ENCODE measurements at places on chromosomes 16 and 17. TPM values are rescaled to one million over a fixed set of nuclear protein-coding genes. Genes with fewer than 3 reads are reported as not detected.

GRCh38 chr17:79034931-79035485, 11.0 kb downstream of the C1QTNF1 start:
- no peak for DNase-seq

DNA sequence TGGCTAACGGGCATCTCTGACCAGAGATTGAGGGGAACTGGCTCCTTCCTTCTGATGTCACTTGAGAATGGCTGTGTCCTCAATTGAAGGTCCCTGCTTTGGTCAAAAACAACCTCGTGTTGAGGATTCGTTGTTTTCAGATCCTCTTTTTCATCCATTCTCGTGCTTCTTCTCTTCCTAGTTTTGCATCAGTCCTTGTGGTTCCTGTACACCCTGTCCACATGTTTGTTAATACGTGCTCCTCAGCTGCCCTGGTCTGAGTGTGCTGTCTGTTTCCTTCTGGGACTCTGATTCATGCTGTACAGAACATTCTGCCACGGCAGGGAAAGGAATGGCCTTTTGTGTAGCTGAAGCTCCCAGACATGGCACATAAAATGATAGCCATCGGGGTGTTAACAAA, 863.2 kb upstream of the GOT2 start:
- DNase-seq, result no peak

DNA sequence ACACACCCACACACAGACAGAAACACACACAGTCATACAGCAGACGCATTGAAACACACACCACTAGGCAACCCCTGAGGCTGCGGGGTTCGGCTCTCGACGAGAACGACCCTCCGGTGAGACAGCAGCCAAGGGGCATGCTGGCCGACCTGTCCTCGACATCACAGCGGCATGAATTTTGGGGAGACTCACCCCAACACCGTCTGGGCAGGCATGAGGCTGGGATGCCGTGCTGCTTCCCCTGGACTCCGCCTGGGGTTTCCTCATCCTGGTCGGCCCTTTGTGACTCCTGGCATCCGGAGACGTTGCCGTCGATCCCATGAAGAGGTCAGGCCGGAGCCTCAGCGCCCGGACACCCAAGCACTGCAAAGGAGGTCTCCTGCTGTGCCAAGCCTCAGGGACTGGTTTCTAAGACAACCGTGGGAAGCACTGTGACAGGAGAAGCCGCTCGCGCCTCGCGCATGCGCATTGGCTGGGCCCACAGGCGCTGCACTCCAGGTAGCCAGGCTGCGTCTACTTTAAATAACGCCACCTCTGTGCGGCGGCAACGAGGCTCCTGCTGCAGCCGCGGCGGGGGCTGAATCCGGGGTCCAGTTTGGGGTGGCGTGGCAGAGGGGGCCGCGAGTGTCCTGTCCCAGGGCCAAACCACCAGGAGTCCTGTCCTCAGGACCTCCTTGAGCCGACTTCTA, 13.8 kb upstream of the KCNJ18 start:
- DNase-seq, result peak; percentile 39

GRCh38 chr17:5410594-5411272, 8.7 kb downstream of the NUP88 start:
- DNase-seq, result no peak

DNA sequence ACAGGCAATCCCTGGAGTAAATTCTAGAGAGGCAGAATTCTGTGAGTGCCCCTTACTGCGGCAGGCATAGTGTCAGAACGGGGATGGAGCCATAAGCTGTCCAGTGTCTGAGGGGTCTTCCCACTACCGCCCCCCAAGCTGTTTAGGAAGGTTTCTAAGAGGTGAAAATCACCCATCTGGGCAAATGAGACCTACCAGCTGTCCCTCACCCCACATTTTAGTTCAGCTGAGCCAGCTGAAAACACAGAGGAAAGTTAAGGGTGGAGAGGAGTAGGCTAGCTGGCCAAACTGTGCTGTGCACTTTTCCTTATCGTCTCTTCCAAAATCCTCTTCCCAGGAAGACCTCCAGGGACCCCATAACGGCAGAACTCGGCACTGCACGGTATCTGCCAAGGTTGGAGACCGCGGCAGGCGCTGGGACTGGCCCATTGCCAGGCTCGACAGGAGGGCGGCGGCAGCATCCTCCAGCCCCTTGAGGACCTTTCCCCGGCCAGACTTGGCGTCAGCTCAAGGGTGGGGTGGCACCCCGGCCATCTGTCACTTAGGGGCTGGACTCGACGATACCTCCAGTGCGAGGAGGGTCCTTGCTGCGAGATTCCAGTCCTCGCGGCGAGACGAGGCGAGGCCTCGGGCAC, 955 bp downstream of the ACLY start:
- DNase-seq, result peak; percentile 71

- DNase-seq, result peak; percentile 87
Measured at GRCh38 chr17:3802461-3803307, 1.7 kb upstream of the ITGAE start.

DNA sequence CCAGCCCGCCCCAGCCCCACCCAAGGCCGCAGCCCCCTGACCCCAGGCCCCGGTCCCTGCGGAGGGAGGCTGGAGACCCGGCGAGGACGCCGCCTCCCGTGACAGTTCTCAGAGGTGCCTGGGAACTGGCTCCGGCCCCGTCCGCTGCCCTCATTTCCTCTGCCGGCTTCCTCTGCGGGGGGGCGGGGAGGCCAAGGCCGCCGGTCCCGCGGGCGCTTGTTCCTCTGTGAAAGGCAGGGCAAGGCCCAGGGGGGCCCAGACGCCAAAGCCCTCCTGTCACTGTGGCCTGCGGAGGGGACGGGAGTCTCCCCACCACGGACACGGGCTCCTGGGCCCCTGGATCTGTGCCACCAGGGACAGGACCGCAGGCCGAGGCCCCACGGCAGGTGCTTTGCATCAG, 5.0 kb upstream of the PVALEF start:
- DNase-seq, result no peak

Gene SULT1A4
- 8.3 TPM for total RNA-seq

DNA sequence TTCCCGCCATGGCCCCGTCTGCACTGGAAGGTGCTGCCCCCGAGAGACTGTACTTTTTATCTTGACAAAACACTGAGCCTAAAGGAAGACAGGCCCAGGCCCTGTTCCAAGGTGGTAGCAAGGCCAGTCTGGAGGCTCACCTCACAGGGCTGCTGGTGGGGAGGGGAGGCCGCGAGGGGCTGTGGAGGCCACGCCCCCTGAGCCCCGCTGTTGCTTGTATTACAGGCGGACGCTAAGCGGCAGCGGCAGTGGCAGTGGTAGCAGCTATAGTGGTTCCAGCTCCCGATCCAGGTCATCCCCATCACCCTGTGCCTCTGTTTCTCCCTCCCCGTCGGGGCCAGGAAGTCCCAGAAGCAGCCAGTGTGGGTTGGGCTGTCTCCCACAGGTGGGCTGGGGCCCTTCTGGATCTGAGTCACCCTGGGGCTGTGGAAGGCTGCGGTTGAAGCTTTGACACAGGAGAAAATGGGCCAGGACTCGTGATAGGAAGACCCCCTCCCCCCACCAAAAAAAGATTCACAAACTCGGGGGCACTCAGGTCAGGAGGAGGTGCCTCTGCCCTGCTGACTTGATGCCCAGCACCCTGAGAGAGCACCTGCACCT, 13.3 kb upstream of the IL17C start:
- no peak for DNase-seq

DNA sequence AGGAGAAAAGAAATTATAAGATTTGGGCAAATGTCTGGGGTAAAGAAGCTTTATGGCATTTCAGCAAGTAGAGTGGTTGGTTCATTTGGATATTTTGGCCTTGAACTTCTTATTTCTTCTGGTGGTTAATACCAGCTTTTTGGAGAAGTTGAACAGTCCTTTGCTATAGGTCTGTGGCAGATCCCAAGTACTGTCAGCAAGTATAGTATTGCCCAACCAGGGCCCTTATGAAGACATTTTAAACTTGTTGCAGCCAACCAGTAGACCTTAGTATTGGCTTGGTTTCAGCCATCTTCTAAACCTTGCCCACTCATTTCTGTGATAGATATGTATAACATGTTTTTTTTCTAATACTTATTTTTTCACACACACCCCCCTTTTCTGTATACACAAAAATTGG, 2.2 kb downstream of the SP2 start:
- DNase-seq, result no peak

Gene HOXB5
- 0.55 TPM for total RNA-seq

DNA sequence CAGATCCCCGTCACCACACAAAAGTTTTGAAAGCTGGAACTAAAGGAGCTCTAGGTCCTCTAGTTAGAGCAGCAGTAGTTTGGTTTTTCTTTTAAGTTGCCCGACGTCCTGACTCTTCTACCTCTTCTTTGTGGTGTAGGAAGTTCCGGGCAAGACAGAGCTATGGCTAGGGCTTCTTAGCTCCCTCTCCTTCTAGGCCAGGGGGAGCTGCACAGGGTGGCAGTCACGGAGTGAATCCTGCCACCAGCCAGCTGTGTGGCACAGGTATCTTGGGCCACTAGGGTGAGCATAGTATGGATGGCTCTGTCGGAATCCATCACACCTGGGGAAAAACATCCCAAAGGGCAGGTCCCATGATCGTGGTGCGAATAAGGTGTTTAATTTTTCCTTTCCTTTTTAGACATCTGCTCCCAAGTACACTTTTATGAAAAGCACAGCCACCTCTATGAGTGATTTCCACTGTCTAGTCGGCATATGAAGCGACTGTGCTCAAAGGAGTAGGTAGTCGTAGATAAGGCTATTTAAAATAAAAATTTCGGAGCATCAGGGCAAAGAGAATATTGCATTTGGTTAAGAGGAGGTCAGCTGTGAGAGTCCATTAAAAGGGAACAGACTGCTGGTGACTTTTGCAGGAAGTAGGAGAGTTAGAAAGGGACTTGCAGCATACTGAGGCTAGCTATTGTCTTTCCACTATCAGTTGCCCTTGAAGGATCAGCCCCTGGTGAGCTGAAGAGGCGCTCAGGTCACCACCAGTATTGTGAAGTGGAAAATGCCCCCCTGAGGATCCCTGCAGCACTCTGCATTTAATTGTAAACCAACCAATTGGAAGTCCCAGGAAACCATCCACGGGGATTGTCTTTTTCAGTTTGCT, 2.1 kb downstream of the PRKCA start:
- no peak for DNase-seq

- DNase-seq, result no peak
Measured at GRCh38 chr16:56601325-56601724, 7.1 kb upstream of the MT2A start.

DNA sequence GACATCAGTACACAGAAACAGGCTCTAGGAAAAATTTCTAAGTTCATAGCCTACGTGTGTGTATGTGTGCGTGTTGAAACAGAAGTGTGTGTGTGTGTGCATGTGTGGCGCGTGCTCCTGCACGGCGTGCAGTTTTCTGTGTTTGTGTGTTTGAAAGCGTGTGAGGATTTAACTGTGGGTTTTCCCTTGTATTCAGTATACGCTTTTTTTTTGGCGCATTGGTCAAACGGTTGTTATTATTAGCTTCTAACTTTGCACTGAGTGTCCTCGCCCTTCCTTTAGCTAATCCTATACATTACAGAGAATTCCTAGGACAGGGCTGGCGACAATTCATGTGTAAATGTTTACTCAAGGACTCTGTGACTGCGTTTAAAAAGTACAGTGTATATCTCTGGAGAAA, 23.0 kb downstream of the TMC6 start:
- DNase-seq, result no peak

- DNase-seq, result no peak
Measured at GRCh38 chr16:77190190-77190477, 856 bp upstream of the MON1B start.

DNA sequence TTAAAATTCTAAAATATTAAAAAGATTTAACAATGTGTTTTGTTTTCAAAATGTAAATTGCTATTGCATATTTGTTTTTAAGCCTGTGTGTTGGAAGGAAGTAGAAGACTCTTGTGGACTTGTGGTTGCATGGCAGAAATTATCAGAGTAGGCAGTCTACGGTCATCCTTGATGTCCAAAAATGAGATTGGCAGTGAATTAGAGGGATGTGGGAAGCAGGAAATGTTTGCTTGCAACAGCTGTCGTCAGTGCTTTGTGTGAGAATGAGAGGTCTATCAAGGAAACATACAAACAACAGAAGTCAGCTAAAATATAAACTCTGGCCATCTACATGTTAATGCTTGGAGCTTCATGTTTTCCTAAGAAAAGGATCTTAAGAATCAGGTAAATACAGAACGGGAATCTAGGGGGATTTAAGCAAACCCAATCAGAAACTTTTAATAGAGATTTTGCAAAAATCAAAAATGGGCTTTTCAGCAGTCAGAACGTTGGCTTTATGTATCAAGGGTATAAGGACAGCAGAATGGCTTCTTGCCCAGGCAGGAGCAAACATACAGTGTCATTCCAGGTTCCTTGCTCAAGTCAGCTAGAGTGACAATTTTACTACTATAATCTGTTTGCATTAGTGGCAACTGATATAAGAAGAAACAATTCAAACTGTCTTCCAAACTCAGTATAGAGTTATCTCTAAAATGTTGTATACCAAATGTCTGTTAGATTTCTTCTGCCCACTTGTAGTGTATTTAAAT, 196.7 kb downstream of the CYB561 start:
- DNase-seq, result no peak

DNA sequence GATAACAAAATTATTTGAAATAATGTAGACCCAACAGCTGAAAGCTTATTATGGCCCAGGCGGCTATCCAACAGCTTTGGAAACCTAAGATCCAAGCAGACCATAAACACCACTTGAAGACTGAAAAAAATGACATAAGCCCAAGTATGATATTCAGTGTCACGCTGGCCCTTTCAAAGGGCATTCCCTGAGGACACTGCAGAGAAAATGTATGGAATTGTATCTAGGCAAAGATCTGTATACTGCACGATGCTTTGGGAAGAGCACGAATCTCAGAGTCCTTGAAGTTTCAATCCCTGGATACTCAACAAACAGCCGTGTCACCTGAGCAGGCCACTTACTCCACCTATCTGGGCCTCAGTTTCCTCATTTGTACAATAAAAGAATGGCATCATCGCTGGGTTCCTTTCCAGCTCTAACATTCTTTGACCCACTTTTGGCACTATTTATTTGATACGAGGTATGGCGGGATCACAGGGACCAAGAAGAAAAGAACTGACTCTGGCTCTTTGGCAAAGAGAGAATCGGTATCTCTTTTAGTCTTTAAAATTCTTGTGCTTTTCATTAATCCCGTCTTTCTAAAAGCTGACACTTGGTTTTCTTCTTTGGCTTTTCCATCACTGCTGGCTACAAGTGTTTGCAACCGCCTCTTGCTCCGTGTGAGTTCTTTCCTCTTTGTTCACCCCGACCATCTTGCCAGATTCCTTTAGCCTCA, 1.2 kb downstream of the STAT5B start:
- DNase-seq, result no peak

Gene CA7
- not detected for total RNA-seq

DNA sequence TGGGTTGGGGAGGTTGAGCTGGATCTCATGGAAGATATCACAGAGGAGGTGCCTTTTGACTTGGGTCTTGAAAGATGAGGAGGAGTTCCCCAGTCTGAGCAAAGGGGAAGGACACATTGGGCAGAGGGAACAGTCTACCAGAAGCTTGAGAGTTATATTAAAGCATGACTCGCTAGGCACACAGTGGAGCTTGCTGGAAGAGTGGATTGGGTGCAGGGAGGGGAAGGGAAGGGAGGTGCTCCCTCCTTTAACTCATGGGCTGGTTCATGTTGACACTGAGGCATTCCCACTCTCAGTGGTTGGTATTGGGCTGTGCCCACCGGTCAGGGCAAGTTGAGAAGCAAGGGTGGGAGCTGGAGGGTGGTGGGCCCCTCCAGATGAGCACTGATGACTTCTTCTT, 5.9 kb downstream of the TMEM98 start:
- no peak for DNase-seq
